Left lung (tissue), 14 donors: ENCODE measurements at places on chromosomes 6 and 20.
A peak's percentile ranks its signal among the peaks of the same experiment; 100 is the strongest.

- DNase-seq, result no peak
Measured at GRCh38 chr6:106126482-106126881, 40.3 kb downstream of the PRDM1 start.

DNA sequence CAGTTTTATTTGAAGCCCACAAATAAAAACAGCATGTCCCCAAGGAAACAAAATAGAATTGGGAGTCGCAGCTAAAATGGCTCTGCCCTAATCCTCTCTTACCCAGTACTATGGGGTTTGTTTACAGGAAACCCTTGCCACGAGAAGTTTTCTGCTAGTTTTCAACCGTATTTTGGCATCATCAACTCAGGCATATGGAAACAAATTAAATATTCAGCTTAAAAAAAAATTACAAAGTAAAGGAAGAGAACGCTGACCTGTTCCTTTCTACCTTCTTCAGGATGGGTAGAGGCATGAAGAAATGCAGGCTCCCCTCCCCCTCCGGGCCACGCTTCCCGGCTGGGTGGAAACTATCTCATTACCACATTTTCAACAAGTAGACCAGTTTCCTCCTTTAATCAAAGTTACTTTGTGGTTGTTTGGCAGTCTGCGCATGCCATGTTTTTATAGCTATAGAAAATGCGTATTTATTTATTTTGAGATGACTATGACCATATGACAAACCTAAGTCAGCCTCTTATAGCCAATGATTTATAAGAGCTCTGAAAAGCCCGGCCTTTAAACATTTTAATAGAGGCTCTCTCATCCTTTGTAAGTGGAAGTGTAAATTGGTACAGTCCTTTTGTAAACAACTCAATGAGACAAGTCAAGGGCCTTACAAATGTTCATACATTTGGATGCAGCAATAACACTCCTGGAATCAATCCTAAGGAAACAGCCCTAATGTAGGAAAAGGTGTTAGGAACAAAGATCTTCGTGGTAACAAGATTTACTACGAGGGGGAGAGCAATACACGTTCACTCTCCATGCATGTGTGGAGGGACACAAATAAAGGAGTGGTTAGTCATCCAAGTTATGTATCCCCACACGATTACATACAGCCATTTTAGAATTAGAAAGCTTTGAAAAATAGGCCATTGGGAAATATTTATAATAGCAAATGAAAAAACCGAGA is 16.1 kb upstream of the ZNF217 start:
- no peak for DNase-seq

GRCh38 chr6:337805-338368 is 45.6 kb downstream of the DUSP22 start:
- DNase-seq, result no peak

DNA sequence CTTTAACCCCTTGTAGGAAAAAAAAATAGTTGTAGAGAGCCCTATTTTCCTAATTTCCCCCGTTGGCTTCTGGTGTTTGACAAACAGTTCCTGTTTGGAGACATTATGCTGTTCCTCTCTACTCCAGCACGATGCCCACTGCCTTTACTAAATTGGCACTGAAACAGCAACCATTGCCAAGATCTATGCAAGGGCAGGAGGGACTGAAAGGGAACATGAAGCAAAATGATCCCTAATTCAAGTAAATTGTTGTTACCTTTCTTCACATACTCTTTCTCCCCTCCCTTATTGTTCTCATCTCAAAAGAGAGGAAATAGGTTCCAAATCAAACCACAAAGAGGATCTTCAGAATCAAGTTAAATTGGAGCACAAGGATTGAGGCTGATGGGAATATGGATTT is 764.1 kb upstream of the MMS22L start:
- DNase-seq, result no peak

GRCh38 chr6:141359953-141360352 is 772.8 kb upstream of the GJE1 start:
- no peak for DNase-seq

GRCh38 chr6:125153391-125154117 is at the start of gene TPD52L1:
TPD52L1 (plus strand) TSS chr6:125153773; CDS start chr6:125153952, 179 bp downstream.
- peak; percentile 62 for DNase-seq

DNA sequence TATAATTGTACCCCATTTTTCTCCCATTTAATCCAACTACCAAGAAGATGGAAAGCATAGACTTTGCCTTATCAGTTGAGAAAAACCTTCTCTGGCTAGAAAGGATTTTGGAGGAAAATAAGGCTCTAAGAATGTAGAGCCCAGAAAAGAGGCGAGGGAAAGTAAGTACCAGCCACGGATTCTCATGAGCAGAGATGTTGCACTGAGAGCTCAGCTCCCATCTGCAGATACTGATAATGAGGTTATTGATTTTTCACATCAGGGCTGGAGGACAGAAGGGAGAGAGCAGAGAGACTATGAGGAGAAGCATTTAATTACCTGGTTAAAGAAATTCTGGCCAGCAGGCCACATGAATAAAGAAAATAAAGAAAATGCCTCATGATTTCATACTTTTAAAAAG is 104.4 kb upstream of the FAM184A start:
- DNase-seq, result no peak

GRCh38 chr6:134080171-134080795 is 27.9 kb upstream of the SLC2A12 start:
- DNase-seq, result no peak

GRCh38 chr20:61806995-61807394 is 258.7 kb downstream of the TAF4 start:
- DNase-seq, result no peak
